ENCODE measurements at places on chromosomes 1 and 21.

DNA sequence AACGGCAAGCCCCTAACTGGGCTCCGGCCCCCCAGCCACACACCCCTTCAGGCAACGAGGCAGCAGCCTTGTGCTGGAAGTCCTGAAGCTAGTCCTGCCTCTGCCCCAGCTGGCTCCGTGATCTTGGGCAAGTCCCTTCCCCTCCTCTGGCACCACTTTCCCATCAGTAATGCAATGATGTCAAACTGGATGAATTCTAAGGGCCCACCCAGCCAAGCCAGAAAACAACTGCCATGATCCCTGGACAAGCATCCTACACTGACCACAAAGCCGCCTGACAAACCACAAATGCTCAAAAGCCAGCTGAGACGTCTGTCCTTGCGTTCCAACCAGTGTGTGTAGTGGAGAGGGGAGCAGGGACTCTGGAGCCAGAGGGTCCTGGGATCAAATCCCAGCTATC lies 26.8 kb downstream of the IFFO2 start:
- no peak overlapping the region for H3K4me3 ChIP-seq
- no peaks in the 10 kb centered on the region for H3K27me3 ChIP-seq
- no peaks in the 10 kb centered on the region for H3K36me3 ChIP-seq
- peaks cover 5% of the 10 kb centered on the region for H3K4me1 ChIP-seq
- DNase-seq, result no peak

DNA sequence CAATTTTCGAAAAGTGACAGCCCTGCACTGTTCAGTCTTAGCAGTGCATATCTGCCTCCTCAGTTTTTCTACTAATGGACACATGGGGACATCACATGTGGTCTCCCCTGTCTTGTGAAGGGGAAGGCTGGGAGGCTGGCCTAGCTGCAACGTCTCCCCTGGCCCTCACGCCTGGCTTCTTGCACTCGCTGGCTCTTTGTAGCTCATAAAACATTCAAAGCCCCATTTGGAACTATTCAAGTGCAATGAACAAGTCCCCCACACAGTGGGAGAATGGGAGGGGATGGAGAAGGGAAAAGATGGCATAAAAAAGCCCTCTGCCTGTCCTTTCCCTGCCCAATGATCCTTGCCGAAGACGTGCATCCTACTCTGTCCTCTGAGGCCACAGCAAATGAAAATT lies 73.6 kb downstream of the PGBD5 start:
- H3K36me3 ChIP-seq, result no peaks in the 10 kb centered on the region
- no peak overlapping the region for H3K27ac ChIP-seq
- H3K27me3 ChIP-seq, result no peaks in the 10 kb centered on the region
- DNase-seq, result no peak
- H3K4me3 ChIP-seq, result no peak overlapping the region
- no peaks in the 10 kb centered on the region for H3K4me1 ChIP-seq

DNA sequence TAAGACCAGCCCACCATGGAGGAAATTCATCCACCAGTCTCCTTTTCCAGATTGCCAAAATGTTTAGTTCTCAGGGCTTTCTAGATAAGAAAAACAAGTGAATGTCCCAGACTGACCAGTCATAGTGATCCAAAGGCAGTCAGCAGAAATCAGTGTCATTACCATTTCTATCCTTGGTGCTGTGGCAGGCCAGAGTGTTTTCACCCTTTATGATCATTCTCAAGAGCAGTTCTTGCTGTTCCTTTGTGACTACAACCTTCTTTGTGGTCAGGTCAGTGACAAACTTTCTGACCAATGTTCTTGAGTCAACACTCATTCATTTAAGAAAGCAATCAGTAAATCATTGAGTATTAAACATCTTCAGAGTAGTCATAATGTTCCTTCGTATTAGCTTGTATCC lies 7.3 kb upstream of the DHCR24 start:
- H3K36me3 ChIP-seq, result no peaks in the 10 kb centered on the region
- no peak overlapping the region for H3K4me3 ChIP-seq
- no peaks in the 10 kb centered on the region for H3K4me1 ChIP-seq
- H3K27ac ChIP-seq, result no peak overlapping the region

- no peaks in the 10 kb centered on the region for H3K4me1 ChIP-seq
- no peak for DNase-seq
- no peak overlapping the region for H3K27ac ChIP-seq
- H3K27me3 ChIP-seq, result no peaks in the 10 kb centered on the region
- H3K4me3 ChIP-seq, result no peak overlapping the region
- H3K36me3 ChIP-seq, result no peaks in the 10 kb centered on the region
These were observed 4.6 kb downstream of the TNFRSF1B start for GRCh38 chr1:12171206-12172041.

- H3K27me3 ChIP-seq, result no peaks in the 10 kb centered on the region
- no peak overlapping the region for H3K4me3 ChIP-seq
- no peaks in the 10 kb centered on the region for H3K4me1 ChIP-seq
- no peak overlapping the region for H3K27ac ChIP-seq
- DNase-seq, result no peak
These were observed 1107.9 kb downstream of the PLA2G4A start for GRCh38 chr1:187936667-187937066.

GRCh38 chr1:2463396-2463795 lies 12.7 kb upstream of the PLCH2 start:
- DNase-seq, result no peak
- H3K4me1 ChIP-seq, result peaks cover 11% of the 10 kb centered on the region
- H3K27me3 ChIP-seq, result no peaks in the 10 kb centered on the region
- no peak overlapping the region for H3K27ac ChIP-seq
- H3K36me3 ChIP-seq, result no peaks in the 10 kb centered on the region

DNA sequence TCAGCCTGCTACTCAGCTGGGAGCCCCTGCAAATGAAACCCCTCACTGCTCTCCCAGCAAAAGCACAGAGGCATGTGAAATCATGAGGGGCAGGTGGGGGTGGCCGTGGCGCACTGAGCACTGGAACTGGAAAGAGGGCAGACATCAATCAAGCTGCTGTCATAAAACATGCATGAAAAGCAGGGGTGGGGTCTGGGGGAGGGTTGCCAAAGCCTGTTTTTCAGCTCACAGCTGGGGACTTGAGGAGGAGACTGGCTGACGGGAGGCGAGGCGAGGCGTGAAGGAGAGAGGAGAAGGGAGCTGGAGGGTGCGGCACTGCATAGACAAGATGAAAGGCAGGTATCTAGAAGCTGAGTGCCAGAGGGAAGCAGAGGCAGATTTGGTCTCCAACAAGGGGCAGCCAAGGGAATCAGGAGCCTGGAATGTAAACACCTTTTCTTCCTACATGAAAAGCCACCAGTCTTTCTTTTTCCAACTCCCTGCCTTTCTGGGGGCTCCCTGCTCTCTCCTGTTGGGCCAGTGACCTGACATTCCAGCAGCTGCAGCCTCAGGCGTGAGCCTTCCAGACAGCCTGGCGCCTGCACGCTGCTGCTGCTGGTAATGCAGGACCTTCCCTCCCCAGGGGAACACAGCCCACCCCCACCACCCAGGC lies 87.0 kb downstream of the NMNAT2 start:
- no peaks in the 10 kb centered on the region for H3K36me3 ChIP-seq
- H3K4me3 ChIP-seq, result no peak overlapping the region
- H3K4me1 ChIP-seq, result no peaks in the 10 kb centered on the region
- no peaks in the 10 kb centered on the region for H3K27me3 ChIP-seq

DNA sequence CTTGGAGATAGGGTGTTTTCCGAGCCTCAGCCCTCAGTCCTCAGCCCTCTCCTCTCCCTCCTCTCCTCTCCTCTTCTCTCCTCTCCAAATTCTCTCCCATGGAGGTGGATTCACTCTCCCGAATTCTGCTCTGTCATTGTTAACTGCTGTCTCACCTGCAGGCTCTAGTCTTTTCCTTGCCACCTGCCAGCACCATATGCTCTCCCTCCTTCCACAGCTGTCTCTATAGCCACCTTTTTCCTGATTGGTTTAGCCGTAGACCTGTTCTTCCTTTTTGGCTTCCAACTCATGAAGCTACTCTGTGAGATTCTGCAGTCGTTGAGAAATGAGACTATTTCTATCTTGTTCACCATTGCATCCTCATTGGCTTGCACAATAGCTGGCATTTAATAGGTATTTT lies 19.7 kb downstream of the COG2 start:
- no peaks in the 10 kb centered on the region for H3K27me3 ChIP-seq
- H3K36me3 ChIP-seq, result no peaks in the 10 kb centered on the region
- H3K4me1 ChIP-seq, result no peaks in the 10 kb centered on the region
- no peak overlapping the region for H3K4me3 ChIP-seq
- no peak for DNase-seq

DNA sequence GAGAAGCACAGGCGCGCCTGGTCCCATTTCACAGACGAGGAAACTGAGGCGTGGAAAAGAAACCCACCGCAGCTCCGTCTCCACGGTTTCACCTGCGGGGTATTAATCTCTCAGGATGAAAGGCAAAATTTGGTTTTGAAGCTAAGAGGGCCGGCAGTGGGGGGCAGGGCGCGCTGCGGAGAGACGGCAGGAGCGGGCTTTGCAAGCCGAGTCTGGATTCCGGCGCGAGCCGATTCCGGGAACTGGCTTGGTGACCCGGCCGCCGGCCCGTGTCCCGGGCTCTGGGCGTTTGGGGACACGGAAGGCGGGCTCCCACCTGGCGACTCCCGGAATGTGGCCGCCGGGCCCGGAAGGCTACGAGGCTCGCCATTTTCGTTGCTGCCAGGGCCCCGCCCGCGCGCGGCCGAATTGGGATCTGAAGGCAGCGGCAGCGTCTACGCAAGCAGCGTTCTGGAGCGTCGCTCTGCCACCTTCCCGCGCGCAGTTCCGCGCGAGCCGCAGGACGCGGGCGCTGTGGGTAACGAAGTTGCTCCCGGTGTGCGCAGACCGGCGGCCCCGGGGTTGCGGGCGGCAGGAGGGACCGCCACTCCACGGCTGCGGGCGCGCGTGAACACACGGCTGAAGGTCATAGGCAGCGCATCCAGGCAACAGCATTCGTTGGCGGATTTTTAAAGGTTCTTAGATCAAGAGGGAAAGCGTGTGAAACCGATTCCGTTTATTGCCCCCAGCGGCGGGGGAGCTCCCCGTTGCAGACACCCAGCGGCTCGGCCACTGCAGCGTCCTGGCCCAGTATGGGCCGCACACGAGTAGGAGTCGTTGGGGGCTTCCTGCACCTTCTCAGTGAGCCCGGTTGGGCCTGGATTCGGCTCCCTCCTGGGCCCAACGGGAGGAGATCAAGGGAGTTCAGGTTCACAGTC lies 5.4 kb upstream of the PRDM16 start:
- no peak overlapping the region for H3K27ac ChIP-seq
- DNase-seq, result no peak
- H3K27me3 ChIP-seq, result peaks cover 54% of the 10 kb centered on the region
- H3K36me3 ChIP-seq, result no peaks in the 10 kb centered on the region
- H3K4me3 ChIP-seq, result peak overlapping the region; percentile 18

DNA sequence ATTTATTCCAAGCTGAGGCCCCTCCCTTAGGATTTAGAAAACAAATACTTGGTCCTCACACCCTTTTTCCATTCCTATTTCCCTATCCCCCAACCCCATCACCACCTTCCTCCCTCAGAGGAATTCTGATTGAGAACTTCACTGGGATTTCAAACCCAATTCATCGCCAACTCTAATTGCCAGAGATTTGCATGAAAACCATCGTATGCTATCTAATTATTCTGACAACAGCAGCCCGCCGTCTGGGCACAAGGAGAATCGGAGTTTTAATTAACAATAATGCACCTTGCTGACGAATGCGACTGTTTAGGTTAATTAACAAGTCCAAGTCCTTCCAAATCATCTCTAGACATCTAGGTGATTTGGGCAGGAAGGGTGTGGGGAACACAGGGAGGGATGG lies 4.4 kb downstream of the ACKR1 start:
- no peak overlapping the region for H3K4me3 ChIP-seq
- DNase-seq, result no peak
- no peaks in the 10 kb centered on the region for H3K36me3 ChIP-seq
- H3K4me1 ChIP-seq, result no peaks in the 10 kb centered on the region

- no peak overlapping the region for H3K27ac ChIP-seq
- H3K27me3 ChIP-seq, result no peaks in the 10 kb centered on the region
- H3K4me3 ChIP-seq, result no peak overlapping the region
- H3K36me3 ChIP-seq, result no peaks in the 10 kb centered on the region
These were observed 311.5 kb upstream of the DEPDC1 start for GRCh38 chr1:68808351-68808750.

DNA sequence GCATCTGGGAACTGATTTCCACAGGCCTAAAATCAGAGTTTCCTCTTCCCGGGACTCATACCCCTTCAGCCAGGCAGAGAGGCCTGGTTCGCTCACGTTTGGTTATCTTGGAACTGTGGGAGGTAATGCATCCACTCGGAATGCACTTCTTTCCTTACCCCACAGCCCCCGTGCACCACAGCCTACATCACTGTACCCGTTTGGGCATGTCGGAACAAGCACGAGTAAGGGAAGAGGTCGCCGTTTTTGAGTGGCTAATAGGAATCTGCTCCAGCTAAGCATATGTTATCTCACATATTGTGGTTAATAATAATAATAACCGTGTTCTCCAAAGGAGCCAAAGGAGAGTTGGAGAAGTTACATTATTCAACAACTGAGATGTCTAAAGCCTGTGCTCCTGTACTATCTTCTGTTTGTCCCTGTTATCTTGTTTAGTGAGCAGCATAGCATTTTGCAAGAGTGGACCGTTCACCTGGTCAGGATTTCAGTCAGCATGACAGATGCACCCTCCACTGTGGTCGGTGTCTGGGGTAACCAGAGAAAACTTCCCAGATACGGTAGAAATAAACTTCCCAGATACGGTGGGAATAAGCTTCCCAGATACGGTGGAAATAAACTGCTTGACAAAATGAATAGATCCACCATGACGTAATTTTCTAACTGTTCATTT lies 198.6 kb downstream of the SDCCAG8 start:
- DNase-seq, result no peak
- H3K27me3 ChIP-seq, result no peaks in the 10 kb centered on the region
- H3K36me3 ChIP-seq, result no peaks in the 10 kb centered on the region

- no peaks in the 10 kb centered on the region for H3K36me3 ChIP-seq
- H3K27me3 ChIP-seq, result no peaks in the 10 kb centered on the region
- no peaks in the 10 kb centered on the region for H3K4me1 ChIP-seq
- DNase-seq, result no peak
- no peak overlapping the region for H3K4me3 ChIP-seq
These were observed 94.5 kb downstream of the EPHB2 start for GRCh38 chr1:22804969-22805671.

GRCh38 chr1:29515170-29515955 lies 279.0 kb downstream of the PTPRU start:
- H3K4me3 ChIP-seq, result no peak overlapping the region
- H3K4me1 ChIP-seq, result no peaks in the 10 kb centered on the region
- no peaks in the 10 kb centered on the region for H3K27me3 ChIP-seq

GRCh38 chr21:33969581-33969980 lies 54.0 kb upstream of the ATP5PO start:
- no peak overlapping the region for H3K27ac ChIP-seq
- H3K27me3 ChIP-seq, result no peaks in the 10 kb centered on the region
- no peak for DNase-seq
- H3K36me3 ChIP-seq, result no peaks in the 10 kb centered on the region
- no peak overlapping the region for H3K4me3 ChIP-seq

DNA sequence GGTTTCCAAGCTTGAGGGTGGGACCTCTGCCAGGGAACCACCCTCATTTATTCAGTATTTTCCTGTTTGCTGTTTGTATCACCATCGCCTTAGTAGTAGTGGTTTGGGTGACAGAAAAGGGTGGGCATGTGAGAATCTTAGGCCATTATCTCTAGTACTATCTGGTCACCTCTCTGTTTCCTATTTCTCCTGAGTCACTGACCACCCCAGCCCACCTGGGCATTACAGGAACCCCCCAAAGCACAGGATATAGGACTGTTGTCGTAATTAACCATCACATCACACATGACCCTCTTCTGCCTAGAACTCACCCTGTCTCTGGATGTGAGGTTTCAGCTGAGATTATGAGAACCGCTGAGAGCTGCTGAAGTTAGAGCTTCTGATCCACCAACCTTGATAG lies 60.4 kb downstream of the IL23R start:
- no peak for DNase-seq
- no peaks in the 10 kb centered on the region for H3K36me3 ChIP-seq
- no peak overlapping the region for H3K4me3 ChIP-seq
- no peaks in the 10 kb centered on the region for H3K4me1 ChIP-seq
- H3K27ac ChIP-seq, result no peak overlapping the region

Data from prostate gland (tissue), 2 donors.